ENCODE measurements at places on chromosomes 16 and 17.

- no peak for DNase-seq
Observed at GRCh38 chr17:62062944-62063343, 2.1 kb downstream of the MED13 start.

- DNase-seq: no peak
Observed at GRCh38 chr17:31647661-31648060, 211.4 kb downstream of the COPRS start.

- no peak for DNase-seq
Observed at GRCh38 chr17:4859816-4860625, 26.9 kb downstream of the MINK1 start.

- DNase-seq: peak; percentile 3
Observed at GRCh38 chr16:278863-279366, 1.5 kb upstream of the ARHGDIG start.

- no peak for DNase-seq
Observed at GRCh38 chr17:65405563-65405962, 155.9 kb downstream of the AXIN2 start.

- DNase-seq: no peak
Observed at GRCh38 chr17:78598013-78598471, 20.8 kb upstream of the DNAH17 start.

- no peak for DNase-seq
Observed at GRCh38 chr16:89853306-89853993, 19.9 kb upstream of the TCF25 start.

GRCh38 chr17:71110326-71110725 is 941.0 kb downstream of the KCNJ2 start:
- no peak for DNase-seq

GRCh38 chr17:8913879-8914278 is 46.4 kb upstream of the PIK3R6 start:
- DNase-seq: no peak

- DNase-seq: no peak
Observed at GRCh38 chr17:63387656-63388340, 58.3 kb downstream of the CYB561 start.

DNA sequence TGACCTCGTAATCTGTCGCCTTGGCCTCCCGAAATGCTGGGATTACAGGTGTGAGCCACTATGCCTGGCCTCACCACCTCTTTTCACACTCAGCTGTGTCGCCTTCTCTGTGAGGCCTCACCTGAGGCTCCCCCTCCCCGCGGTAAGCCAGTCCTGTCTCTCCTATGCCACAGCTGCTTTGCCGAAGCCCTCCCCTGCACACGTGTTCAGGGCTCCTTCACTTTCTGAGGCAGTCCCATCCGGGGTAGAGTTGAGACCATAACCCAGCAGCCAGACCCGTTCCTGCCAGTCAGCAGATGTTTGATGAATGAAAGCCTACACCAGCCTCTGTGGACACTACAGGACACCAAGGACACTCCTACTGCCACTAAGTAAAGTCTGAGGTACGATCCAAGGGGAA is 10.6 kb downstream of the USP7 start:
- DNase-seq: no peak

GRCh38 chr17:48429638-48430586 is at the start of gene SKAP1:
Gene SKAP1, minus strand, starts transcription at chr17:48430214.
- DNase-seq: no peak

Data from glomerular endothelial cell (primary cell).